ENCODE measurements at places on chromosomes 7 and 10.

DNA sequence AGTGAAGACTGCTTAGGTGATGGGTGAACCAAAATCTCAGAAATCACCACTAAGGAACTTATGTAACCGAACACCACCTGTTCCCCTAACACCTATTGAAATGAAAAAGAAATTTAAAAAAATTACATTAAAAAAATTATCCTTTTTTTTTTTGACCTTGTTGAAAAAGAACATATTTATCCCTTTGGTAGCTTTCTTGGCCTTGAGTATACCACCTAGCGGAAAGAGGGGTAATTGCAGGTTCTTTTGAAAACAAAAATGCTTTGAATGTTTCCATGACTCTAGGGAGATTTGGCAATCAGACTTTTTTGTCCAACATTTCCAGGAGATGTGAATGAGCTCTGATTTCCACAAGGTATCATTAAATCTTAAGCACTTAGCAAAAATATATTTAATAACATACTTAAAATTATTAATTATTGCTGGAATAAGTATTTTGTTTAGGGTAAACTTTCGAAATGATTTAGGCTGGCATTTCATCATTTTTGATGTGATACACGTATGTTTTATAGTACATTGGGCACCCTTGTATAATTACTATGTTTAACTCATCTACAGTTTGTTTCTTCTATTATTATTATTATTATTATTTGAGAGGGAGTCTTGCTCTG lies 47.0 kb upstream of the ELMO1 start:
- no peak for DNase-seq

- no peak for DNase-seq
Measured at GRCh38 chr7:11506417-11506816, 325.6 kb downstream of the THSD7A start.

DNA sequence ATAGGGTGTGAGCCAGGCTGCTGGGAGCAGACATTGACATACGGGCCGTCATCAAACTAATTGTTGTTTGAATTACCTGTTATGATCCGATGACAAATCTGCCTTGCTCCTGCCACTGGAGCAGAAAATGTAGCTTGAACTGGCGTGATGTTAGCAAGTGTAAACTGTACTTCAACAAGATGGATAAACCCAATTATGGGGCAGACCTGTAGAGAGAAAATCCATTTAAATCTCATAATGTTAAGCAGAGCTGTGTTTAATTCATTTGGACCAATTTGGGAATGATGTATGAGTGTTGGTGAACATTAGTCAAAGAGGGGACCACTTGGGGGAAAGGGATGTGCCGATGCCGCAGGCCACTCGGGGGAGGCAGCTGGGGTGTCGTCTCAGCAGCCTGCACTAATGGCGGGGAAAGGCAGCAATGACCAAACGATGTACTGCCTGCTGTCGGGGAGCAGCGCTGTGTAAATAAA lies 27.4 kb downstream of the TCF7L2 start:
- DNase-seq: no peak

DNA sequence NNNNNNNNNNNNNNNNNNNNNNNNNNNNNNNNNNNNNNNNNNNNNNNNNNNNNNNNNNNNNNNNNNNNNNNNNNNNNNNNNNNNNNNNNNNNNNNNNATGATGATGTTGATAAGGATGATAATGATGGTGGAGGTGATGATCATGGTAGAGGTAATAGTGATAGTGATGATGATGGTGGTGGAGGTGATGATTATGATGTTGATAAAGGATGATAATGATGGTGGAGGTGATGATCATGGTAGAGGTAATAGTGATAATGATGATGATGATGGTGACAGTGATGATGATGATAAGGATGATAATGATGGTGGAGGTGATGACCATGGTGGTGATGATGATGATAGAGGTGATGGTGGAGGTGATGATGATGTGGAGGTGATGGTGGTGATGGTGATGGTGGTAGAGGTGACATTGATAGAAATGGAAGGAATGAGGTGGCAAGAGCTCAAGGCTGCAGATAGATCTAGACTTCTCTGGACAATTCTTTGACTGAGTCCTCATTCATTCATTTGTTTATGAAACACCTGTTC lies 47.8 kb downstream of the FAM20C start:
- no peak for DNase-seq

GRCh38 chr7:34758111-34758601 lies 100.1 kb downstream of the NPSR1 start:
- no peak for DNase-seq

- DNase-seq: no peak
Measured at GRCh38 chr10:28327491-28327880, 24.6 kb upstream of the MPP7 start.

DNA sequence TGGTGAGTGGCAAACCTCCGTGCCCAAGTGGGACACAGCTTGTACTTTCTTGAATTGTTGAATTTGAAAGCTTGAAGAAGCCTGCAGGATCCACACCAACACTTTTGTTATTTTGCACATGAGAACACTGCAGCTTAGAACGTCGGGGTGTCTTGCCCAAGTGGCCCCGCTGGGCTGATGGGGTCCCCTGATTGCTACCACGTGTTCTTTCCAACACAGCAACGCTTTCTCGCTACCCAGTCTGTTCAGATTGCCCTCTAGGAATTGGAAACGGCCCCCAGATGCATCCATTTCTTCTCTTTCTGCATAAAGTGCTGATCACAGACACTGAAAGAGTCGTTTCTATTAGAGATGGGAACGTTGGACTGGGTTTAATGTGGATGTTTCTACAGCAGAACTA lies 268.5 kb downstream of the ADARB2 start:
- DNase-seq: no peak

DNA sequence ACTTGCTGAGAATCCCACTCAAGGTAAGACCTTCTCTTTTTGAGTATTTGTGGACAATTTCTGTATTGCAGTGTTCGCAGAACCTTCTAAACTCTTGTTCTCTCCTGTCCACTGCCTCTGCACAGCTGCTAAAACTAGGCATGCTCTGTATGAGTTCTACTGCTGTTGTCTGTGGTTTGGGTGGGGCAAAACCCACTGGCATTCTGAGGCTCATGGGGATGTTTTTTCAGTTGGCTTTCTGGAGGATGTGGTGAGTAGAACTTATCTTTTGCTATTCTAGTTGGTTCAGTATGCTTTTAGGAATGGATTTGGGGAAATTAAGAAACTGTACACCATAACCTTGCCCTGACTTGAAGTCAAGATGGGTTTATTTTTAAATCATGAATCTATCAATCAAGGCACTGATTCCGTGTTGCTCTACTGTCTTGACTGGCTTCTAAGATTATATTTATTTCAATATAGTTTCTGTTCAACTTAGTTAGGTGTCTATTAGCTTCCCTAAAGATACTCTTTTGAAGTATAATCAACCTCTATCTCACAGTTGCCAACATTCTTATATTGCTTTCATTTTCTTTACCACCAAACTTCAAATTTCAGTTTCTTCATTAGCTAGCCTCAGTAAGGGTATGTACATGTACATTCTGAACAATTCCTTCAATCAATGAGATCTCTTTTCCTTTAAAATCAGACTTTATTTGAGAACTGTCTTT lies 25.0 kb upstream of the C1GALT1 start:
- DNase-seq: peak; percentile 55

GRCh38 chr7:77308792-77309191 lies 107.4 kb downstream of the GSAP start:
- DNase-seq: no peak

DNA sequence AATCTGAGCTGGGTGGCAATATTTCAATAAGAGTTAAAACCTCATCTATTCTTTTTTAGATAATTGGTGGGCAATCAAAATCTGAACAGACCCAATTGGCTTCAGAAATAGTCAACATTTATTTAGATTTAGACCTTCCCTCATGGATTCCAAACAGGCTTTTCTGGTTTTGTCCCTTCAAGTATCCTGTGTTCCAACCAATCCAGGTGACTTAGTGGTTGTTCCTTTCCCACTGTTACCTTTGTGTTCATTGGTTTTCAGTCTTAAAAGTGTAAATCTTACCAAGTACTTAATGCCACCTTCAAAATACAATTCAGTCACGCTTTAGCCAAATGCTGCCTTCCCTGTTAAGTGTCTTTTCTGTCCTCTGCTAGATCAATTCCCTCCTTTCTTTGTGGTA lies 85.9 kb downstream of the AHR start:
- no peak for DNase-seq

GRCh38 chr10:7651853-7652470 lies 14.8 kb downstream of the ITIH5 start:
- DNase-seq: no peak

DNA sequence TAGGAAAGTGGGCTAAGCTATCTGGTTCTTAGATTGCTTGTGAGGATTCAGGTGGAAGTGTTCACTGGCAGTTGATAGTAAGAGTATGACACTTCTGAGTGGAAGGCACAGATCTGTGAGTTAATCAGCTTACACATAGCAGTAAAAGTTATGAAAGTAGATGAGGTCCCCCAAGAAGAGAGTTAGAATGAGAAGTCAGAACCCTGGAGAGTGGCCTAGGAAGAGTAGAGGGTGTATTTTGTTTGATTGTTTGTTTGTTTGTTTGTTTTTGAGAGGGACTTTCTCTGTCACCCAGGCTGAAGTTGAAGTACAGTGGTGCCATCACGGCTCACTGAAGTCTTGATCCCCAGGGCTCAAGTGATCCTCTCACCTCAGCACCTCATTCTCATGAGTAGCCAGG lies 44.1 kb downstream of the SP4 start:
- no peak for DNase-seq

DNA sequence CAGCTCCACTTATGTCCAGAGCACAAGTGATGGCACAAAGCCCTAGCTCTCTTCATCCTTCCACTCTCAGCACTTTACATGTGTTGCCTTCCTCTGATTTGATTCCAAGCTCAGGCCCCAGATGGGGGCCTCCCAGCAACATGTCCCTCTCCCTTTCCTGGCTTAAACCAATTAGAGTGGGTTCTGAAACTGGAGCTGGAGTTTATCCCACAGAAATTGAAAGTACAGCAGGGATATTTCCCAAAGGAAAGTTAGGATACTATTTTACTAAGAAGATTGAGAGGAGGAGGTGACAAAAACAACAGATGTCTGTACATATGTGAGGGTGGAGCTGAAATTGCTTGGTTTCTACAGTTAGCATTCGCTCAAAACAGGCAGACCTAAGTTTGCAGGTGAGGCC lies 724.6 kb downstream of the AUTS2 start:
- no peak for DNase-seq

- no peak for DNase-seq
Measured at GRCh38 chr7:57071-57470, 135.3 kb upstream of the FAM20C start.

DNA sequence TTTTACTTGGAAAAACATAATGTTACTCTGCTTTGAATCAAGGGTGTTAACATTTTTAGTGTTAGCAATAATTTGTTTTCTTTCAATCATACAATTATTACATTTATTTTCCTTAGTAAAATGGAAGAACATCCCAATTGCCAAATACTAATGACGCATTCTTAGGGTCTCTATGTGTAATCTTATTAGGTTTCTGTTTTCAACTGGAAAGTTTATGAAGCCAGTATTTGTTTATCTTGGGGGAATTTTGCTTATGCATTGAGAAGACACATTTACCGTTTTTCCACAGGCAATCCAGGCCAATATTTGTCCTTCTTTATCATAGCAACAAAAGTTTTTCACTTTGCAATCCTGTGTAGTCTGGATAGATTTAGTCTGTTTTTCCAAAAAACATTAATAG lies 134.5 kb downstream of the CPED1 start:
- no peak for DNase-seq

GRCh38 chr7:99037327-99037940 lies 106.5 kb downstream of the SMURF1 start:
- DNase-seq: no peak

- no peak for DNase-seq
Measured at GRCh38 chr10:132698761-132699391, 87.1 kb downstream of the NKX6-2 start.

GRCh38 chr7:3164380-3164792 lies 120.7 kb upstream of the CARD11 start:
- DNase-seq: no peak

DNA sequence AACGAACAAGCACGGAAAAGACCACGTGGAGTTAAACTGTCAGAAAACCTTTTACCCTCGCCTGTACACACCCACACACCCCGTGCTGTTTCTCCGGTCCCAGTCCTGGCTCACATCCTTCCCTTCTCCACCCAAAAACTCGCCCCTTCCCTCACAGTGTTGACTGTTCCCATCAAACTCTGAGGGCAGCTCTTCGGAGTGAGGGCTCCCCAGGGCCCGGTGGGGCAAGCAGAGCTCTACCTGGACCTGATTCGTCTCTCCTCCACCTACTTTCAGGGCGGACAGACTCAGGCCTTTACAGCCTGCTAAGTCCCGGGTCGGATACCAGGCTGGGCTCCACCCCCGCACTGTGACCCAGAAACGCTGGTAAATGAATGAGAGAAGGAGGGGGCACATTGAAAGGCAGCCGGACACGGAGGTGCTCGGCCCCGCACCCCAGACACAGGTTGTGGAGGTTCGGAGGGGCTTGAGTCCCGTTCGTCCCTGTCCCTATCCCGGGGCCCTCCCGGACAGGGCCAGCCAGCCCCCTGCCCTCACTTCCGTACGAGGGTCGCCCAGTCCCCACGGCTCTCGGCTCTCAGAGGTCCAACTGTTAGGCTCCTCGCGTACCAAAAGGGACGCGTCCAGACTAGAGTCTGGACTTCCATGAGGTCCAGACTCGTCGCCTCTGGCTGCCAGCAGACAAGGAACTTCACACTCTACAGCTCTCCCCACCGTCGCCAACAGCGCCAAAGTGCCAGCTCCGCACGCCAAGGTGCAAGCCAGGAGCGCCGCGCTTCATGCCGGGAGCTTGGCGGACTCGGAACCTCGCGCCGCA lies 31.7 kb upstream of the ASL start:
- peak; percentile 27 for DNase-seq

- DNase-seq: no peak
Measured at GRCh38 chr10:23174074-23174976, 17.8 kb upstream of the PTF1A start.

DNA sequence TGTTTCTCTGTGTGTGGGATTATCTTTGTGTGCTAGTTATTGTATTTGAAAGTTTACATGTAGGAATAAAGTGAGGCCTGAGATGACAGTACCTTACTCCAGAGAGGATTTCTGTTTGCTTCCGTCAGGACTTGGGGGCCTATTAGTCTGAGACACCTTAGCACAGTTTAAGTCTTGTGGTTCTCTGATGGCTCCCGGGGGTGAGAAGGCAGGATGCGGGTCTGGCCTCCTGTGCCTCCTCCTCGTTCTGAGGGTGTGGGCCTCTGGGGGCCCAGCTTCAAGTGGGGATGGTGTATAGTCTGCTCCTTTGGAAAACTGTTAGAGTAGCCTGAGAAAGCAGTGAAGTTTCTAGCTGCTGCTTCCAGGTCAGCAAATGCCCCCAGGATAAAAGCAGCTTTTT lies 12.4 kb downstream of the MTURN start:
- DNase-seq: no peak

DNA sequence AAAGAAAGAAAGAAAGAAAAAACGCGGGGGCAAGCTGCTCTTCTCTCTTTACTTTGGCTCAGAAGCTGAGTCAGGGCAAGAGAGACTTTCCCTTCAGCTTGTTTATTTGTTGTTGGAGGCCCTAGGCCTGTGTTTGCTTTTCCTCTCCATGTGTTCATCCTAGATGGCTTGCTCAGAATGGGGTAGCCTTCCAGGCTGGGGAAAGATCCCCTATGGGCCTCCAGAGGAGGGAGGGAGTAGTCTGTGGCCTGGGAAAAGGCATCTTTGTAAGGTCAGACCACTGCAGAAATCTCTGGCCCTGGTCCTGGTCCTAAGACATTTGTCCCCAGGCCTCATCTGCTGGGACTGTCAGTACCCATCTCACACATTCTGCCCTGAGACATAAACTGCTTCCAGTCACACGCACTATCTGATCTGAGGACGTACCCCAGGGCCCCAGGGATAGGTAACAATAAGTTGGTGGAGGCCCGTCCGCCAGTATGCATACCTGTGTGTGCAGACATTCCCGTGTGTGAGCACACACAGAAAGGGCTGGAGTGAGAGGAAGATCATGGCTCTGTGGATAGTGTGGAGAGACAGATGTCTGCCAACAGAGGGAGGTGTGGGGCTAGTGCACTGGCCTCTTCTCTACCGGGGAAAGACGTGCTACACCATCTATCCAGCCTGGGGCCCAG lies 4.9 kb upstream of the SCD start:
- peak; percentile 52 for DNase-seq
